ENCODE measurements at places on chromosomes 7 and 10.
A peak's percentile ranks its signal among the peaks of the same experiment; 100 is the strongest.

DNA sequence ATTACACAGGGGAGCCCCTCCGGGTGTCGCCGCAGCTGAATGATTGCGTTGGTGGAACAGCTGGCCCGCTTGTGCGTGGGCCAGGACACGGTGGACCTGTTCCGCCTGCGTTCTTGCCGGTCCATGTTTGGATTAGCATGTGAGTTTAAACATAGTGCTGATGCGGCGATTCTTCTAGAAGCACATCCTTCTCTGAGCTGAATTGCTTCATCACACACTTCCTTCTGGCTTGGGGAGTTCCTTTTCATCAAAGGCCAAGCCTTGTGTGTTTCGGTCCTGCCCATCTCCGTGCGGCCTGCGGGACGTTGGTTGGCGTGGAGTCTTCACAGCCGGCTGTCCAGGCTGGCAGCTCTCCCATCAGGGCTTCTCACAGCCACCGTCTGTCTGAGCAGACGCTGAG lies 45.5 kb upstream of the SLC29A4 start:
- DNase-seq: no peak

DNA sequence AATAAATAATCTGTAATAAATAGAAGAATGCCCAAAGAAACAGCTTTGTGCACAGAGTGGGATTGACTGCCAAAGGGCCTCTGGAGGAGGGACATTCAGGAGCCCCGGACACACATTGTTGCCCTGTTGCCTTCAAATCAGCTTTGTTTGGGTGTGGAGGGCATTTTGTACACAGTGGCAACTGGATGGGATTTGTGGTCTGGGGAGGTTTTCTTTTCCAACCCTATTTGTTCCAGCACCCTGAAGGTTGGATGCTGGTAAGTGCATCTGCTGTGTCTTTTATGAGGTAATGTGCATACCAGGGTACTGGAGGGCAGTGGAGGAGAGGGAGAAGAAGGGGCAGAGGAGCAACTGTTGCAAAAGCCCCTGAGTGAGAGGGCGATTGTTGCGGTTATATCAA lies 6.3 kb downstream of the LRMDA start:
- DNase-seq: no peak

DNA sequence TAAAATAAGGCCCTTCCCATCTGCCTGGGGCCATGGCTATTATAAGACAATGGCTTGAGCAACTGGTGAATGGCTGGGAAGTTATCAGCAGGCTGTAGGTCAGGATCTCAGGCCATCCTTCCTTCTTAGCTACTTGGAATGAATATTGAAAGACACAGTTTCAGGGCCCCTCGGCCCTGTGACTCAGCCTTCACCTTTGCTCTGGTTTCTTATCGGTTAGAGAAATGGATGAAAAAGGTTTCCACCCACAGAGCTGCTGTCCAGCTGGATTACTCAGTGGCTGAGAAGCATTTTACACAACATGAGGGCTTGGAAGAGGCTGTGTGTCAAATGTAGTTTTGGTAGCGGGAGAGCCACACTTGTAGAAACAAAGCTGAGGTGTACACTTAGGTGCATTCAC lies 9.4 kb downstream of the ACSL5 start:
- DNase-seq: no peak

DNA sequence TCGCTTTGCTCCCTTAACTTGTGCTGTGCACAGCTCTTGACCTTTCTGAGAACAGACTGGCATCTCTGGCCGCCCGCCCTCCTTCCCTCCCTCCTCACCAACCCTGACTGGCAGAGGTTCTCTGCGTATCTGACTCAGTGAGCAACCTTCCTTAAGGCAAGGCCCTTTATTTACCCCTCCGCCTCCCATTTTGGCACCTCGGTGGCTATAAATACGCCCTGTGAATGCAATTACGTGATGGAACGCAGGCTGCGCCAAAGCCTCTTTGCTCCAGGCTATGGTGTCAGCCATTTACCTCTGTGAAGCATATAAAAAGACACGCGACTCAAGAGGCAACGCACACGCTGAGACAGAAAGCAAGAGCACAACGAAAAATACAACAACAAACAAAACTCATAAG lies 764.3 kb downstream of the SUGCT start:
- no peak for DNase-seq

DNA sequence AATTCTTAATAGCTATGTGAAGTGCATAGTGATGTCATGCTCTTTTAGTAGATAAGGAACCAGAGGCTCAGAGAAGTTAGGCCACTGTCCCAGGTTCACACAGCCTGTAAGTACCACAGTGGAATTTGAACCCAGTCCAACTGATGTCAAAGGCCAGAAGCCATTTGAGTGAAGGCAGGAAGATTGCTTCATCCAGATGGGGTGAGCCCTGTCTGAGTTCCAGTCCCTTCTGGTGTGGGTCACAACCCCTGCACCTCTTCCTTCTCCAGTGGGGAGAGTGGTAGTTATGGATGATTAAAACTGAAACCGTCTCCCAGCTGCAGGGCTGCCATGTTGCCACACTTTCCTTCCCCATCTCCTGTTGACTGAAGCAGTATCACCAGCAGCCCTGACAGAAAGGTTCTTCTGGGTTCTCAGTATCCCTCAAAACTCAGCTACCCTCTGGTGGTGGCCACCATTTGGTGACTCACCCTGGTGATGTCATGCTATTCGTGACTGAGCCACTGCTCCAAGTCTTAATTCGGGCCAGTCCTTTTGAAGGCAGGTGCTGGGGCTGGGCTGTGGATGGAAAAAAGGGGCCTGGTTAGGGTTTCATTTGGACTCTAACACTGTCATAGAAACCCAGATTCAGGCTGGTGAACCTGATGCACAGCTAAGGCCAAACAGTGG lies 1.5 kb upstream of the C10orf95 start:
- DNase-seq: peak; percentile 85

- no peak for DNase-seq
These were observed 123.2 kb upstream of the RAB18 start for GRCh38 chr10:27380929-27381358.

GRCh38 chr10:118922226-118922625 lies 107.3 kb upstream of the NANOS1 start:
- no peak for DNase-seq

DNA sequence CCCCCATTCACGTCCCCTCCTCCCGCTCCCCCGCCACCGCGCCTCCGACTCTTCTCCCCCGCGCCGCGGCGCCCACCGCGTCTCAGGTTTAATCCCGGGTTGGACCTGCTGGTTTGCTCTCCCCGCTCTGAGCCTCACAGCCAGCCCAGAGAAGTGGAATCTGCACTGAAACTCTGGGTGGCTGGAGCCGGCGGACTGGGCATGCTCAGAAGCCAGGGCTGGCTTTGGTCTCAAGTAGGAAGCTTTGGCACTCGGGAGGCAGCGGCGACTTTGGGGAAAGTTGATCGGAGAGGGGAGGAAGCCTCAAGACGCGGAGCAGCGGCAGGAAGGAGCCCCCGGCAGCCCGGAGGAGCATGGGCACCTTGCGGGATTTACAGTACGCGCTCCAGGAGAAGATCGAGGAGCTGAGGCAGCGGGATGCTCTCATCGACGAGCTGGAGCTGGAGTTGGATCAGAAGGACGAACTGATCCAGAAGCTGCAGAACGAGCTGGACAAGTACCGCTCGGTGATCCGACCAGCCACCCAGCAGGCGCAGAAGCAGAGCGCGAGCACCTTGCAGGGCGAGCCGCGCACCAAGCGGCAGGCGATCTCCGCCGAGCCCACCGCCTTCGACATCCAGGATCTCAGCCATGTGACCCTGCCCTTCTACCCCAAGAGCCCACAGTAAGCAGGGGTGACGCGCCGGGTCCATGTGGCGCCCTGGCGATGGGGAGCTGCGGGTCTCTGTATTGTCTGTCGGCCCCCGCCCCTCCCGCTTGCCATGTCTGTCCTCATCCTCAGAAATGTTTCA lies at the start of gene PRKG1:
Gene PRKG1 (plus strand): TSS at position 250 of the 791 bp plus-strand sequence.
- no peak for DNase-seq

DNA sequence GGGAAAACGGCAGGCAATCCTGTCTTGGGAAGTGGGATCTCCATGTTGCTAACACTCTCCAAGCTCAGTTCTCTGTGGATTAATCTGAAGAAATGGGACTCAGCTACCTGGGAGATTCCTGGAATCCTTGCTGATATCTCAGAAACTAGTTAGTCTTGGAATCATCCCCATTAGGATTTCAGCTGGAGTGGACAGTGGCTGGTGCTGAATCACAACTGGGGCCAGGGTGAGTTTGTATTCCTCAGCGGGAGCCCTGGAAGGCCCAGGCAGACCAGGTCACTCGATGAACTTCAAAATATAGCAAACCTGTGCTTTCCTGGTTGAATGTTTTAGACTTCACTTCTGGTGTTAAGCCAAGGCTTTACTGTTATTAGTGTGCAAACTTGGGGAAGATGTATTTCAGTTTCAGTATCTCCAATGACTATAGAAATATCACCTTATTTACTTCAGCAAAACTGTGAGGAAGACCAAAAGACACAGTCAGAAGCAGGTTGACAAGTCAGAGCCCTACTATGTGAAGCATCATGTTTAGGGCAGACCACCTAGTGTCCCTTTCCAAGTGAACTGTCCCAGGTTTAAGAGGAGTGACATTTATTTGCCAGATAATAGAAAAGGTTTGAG lies 126.1 kb downstream of the AOAH start:
- no peak for DNase-seq

- DNase-seq: no peak
These were observed 21.3 kb upstream of the HERPUD2 start for GRCh38 chr7:35716038-35716803.

- no peak for DNase-seq
These were observed 135.6 kb upstream of the NEBL start for GRCh38 chr10:21032587-21033319.

GRCh38 chr10:49612513-49613164 lies 1.2 kb upstream of the CHAT start:
- DNase-seq: no peak

- DNase-seq: no peak
These were observed 67.2 kb upstream of the AQP1 start for GRCh38 chr7:30844483-30844874.
